Dorsolateral prefrontal cortex (tissue), 122 donors: ENCODE measurements at places on chromosomes 1 and 21.

DNA sequence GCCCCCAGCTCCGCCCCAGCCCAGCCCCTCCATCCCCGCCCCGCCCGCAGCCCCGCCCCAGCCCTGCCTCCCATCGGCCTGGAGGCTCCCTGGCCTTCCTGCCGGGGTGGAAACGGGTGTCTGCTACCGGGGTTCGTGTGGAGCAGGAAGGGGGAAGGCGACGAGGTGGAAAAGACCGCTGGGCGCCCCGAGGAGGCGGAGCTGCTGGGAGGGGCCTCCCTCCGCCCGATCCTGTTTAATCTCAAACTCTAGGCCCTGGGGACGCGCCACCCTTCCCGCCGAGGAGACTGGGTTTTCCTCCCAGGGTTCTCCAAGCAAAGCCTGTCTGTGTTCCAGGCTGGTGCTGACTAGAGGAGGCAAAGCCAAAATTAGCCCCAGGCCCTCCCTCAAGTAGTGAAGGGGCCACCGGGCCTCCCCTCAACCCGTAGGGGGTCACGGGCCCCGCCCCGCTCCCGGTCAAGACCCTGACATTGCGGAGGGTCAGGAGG, 16.2 kb upstream of the TTLL10 start:
- DNase-seq = peak; percentile 79

- no peak for DNase-seq
Measured at GRCh38 chr1:217230412-217230811, 400.5 kb downstream of the GPATCH2 start.

DNA sequence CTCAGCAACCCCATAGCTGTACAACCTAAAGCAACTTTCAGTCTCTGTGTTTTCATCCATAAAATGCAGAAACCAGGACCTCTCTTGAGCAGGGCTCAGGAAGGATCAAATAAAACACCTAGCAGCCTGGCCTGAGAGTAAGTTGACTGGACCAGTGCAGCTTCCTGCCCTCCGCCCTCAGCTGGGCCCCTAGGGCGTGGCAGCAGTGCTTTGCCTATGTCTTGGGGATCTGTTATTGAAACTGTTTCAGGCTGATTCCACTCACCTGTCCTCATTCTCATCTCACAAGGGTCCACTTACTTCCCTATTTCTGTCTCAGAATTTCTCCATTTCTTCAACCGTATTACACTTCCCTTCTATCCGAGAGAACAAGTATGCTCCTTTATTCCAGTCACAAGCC, 17.3 kb downstream of the LRRC42 start:
- DNase-seq = no peak

GRCh38 chr1:75171876-75172275, 37.7 kb downstream of the LHX8 start:
- DNase-seq = no peak

DNA sequence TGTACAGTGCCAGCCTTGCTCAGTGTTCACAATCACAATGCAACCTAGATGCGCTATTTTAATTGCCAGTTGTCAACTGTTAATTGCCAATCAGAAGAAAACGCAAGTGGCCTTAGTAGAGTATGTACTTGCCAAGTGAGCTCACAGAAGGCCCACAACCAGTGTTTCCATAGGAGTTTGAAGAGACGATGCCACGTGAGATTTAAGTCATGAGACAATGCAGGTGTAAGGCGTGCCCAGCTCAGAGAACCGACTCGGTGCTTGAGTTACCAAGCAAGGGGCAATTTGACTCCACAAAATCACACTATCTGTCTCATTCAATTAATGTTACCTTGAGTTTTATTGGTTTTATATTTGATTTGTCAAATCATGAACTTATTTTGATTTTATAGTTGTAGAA, 65.6 kb downstream of the TEX35 start:
- no peak for DNase-seq

DNA sequence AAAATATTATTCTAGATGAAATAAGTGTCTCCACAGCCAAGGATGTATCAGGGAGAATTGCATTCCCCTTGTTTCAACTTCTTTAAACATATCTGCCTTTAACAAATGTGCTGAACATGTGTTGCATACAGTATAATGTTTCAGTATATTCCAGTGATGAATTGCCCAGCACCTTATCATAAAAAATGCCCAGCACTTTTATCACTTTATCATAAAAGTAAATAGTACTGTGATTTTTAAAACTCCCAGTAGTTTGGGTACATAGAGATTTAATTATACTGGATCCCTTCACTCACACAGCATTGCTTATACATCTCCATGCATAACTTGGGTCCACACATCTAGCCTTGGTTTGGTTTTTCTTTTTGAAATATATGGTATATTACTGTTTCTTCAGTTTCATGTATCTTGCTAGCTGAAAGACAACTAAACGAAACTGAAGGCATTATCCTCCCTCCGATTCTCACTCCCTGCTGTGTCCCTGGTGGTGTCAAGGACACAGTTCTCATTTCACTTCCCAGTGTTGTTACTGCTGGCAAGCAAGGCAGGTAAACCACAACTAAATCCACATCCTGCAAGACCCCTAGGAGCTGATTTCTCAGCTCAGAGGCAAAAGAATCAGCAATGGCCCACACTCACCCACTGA, 118.2 kb upstream of the SLC44A3 start:
- DNase-seq = no peak

GRCh38 chr21:45747802-45748445, 104.4 kb downstream of the PCBP3 start:
- DNase-seq = no peak

GRCh38 chr1:108828074-108828961, 28.6 kb downstream of the AKNAD1 start:
- DNase-seq = peak; percentile 83

GRCh38 chr1:244318512-244318911, 133.2 kb downstream of the ADSS2 start:
- no peak for DNase-seq

DNA sequence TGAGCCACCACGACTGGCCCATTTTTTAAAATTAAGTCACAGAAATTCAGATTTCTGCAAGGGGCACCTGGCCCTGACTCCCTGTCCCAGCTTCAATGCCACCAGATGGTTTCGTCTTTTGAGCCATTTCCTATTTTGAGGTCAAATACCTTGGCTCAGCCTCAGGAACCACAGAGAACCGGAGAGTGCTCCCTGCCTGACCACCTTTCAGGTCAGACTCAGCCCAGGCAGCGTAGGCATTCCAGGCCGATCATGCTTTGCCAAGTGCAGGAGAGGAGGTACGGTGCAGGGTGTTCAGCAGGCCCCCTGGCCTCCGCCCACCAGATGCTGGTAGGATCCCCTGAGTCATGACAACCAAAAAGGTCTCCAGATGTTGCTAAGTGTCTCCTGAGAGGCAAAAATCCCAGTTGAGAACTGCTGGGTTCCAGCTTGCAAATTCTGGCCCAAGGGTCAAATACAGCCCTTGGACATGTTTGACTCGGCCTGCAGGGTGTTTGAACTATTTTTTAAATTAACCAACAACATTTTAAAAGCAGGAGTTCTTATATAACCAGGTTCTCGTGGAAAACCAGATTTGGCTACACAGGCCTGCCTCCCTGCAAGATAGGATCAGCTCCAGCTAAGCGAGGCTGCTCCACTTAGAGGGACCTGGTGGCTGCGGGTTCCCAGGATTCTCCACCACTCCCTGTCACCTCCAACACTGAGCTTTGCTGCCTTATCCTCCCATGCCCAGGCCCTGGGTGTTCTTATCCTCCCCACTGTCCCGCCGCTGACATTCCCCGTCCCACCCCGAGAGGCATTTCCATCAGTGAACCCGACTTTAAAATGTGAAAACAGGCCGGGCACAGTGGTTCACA, 61.9 kb upstream of the TARDBP start:
- peak; percentile 28 for DNase-seq

GRCh38 chr1:47474278-47475193, 36.7 kb downstream of the FOXD2 start:
- no peak for DNase-seq

DNA sequence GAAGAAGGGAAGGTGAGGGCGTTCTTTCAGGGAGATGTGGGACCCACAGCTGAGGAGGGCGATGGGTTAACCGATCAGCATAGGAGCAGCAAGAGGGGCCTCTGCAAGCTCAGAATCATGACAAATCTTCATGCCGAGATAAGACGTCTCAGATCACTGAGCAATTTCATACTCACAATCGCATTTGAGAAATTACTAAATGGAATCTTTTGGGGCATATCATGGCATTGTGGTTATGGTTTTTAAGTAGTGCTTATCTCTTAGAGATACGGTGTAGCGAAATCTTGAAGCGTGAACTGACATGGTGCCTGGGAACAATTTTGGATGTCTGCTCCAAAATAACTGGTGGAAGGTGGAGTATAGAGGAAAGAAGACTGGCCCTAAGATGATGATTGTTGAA, 6.2 kb downstream of the TNNT2 start:
- no peak for DNase-seq

DNA sequence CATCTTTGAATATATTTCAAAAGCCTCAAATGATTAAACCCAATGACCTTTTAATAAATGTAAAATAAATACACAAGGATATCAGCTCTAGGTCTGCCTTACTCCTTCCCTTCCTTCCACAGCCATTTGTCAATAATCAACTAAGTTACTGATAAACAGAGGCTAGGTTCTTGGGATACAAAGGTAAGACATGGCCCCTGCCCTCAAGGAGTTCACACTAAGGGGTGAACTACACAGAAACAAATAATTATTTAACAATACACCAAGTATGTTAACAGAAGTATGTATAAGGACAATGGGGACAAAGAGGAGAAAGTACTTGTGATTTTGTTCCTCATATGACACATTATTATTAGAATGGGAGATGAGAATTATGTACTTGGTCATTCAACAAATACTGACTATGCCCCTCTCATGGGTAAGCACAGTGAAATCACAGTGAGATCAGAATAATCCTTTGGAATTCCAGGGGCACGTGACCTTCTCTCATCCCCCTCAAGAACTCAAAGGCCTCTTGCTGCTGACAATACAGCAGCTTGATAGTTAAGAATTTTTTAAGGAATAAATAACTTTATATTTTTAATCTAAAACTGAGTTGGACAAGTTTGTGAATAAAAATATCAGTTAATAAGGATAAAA, 40.2 kb downstream of the ATP1B1 start:
- no peak for DNase-seq

DNA sequence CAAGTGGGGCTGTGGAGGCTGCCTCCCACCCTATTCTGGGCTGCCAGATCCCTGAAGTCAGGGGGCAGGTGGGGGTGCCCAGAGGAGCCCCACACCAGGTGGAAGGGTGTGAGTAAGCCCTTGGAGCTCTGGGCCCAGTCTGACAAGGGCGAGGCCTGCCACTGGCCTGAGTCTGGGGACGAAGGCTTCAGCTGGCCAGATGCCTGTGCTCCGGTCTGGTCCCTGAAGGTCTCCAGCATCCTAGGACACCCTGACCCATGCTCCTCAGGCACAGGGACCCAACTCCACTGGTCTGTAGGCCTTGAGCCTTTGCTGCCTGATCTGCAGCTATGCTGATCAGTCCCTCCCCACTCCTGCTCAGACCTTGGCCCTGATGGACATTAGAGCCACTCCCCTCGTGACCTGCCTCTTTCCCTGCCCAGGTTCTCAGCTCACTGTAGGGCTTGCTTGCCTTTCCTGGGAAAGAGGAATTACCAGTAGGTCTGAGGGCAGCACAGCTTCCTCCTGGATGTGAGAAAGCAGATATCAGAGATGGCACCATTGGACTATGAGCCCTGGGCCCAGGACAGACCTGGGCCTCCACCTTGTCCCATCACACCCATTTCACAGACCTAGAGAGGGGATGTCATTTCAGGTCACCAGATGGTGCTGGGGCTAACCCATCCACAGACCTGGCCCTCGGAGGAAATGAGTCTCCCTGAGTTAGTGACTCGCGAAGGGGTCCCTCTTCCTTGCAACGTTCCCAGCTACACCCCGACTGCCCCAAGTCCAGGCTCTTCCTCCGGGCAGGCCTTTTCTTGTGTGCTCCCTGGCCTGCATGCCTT, 32.8 kb upstream of the CSF3R start:
- no peak for DNase-seq

DNA sequence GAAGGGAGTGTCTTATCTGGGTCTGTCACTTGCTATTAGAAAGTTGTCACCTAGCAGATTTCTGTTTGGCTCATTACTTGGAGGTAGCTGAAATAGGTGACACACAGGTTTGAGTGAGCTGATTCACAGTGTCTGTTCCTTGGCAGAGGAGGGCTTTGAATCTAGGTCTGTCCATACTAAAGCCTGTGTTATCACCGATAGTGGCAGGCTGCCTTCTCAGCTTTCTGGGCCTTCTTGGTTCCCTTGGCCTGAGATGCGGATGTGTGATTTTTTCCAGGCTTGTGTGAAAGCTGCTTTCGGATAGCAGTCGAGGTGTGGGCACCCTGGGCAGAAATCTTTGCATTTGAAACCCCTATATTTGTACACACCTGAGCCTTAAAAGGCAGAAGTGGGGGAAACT, 73.9 kb downstream of the ACTL8 start:
- peak; percentile 34 for DNase-seq

DNA sequence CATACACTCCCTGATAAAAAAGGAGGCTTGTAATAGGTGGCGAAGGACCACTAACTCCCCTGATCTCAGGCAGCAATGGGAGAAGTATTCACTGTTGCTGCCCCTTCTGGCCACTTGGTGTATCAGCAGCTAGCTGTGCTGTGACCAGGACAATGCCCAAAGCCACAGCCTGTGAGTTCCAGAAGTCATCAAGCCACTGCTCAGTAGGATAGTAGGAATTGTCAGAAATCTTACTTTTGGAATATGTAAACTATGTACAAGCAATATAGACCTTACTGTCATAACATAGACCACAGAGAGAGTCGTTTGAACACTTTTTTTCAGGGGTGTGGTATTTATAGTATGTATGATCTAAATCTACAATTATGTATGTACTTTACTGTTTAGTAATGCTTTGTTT, 248.3 kb upstream of the CAMK1G start:
- DNase-seq = no peak

DNA sequence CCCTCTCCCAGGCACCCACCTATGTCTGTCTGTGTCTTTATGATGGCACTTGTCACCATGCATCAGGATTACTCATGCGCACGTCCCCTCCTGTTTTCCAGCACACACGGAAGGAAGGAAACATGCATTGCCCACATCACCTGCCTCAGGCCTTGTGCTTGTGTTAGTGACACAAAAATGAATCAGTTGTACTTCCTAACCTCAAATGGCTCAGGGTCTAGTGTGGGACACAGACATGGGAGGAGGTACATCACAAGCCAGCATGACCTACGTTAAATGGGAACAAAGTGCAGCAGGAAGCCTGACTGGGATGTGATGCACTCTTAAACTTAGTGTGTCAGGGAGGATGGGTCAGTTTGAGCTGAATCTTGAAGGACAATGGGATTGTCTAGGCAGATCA, 126.7 kb downstream of the TRABD2B start:
- DNase-seq = no peak

- no peak for DNase-seq
Measured at GRCh38 chr1:161930064-161930463, 93.6 kb downstream of the OLFML2B start.

DNA sequence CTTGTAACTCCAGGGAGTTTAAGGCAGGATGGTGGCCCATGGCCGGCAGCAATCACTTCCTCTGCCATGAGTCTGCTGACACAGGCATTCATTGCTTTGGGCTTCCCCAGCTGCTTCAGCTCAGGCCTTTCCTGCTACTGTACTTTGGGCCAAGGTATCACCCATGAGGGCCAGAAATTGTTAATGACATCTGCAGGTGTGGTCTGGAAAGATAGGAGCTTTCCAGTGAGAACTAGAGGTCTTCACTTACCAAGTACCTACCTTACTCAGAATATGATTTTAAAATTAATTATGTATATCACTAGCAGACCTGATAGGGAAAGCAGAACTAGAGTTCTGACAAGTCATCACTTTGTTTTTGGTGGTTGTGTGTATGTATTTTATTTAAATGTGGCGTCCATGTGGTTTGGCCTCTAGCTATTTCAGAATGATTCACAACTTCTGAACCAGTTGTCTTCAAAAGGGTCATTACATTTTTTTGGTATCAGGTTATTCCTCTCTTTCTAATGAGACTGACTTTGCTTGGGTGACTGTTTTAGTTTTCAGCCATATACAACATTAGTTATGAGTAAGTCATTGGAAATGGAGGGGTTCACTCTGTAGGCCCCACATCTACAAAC, 2.7 kb downstream of the RGL1 start:
- DNase-seq = no peak
